Ascending aorta (tissue), 2 donors: ENCODE measurements at places on chromosomes 5 and 9. TPM values are rescaled to one million over a fixed set of nuclear protein-coding genes. Genes with fewer than 3 reads are reported as not detected.

Gene CCDC180
- 4.8 TPM for total RNA-seq

DNA sequence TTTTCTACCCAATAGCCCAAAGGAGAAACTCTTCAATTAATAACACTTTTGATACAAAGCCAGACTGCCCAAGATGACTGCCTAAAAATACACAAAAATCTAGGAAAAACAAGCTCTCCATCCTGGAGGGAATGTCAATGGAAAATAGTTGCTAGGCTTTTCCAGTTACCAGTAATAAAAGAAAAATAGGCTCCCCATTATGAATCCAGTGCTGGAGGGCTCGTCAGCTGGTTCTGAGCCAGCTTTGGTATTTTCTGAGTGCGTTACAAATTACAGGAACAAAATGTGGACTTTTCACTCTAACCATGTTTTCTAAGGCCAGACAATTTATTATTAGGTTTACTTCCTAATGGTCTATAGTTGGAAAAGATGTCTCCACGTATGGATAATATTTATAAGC is 414.5 kb downstream of the ACTL7B start:
- H3K4me3 ChIP-seq, result no peak overlapping the region
- peak overlapping the region; percentile 66 for H3K27ac ChIP-seq

GRCh38 chr9:81490605-81491331 is 198.6 kb downstream of the TLE1 start:
- H3K36me3 ChIP-seq, result no peaks in the 10 kb centered on the region
- peaks cover 16% of the 10 kb centered on the region for H3K4me1 ChIP-seq
- peak overlapping the region; percentile 57 for H3K27ac ChIP-seq
- no peaks in the 10 kb centered on the region for H3K27me3 ChIP-seq
- H3K4me3 ChIP-seq, result no peak overlapping the region

Gene CCDC152
- not detected for total RNA-seq

DNA sequence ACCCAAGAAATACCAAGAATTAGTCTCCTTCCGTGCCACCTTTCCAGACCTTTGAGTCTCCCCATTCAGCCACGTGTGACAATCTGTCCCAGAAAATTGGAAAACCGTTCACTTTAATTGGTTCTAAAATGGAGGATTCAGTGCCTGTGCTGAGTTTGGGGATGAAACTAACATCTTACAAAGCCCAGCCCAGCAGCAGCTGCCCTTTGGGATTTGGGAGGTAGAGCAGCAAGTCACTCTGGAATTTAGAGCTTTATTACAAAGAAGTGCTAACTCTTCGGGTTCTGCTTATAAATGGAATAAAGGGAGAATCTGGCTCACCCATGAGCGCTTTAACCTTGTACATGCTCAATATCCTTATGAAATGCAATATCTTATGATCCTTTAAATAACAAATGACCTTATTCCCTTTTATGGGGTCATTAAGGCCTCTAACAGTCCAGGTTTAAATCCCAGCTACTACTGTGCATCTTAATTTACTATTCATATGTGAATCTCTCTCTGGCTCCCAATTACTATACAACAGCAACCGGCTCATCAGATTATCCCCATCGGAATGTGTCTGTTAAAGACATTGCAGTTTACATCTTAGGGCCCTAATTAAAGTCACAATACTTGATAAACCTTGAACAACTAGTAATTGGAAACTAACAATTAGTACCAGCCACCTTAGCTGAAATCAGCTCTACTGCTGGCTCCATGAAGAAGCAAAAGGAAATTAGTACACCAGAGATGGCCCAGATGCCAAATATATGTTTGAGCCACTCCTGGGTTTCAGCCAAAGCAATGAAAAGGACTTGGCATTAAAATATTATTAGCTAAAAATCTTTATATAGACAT is 271.8 kb upstream of the SMARCA2 start:
- H3K27me3 ChIP-seq, result no peaks in the 10 kb centered on the region
- DNase-seq, result no peak
- no peaks in the 10 kb centered on the region for H3K36me3 ChIP-seq
- no peaks in the 10 kb centered on the region for H3K4me1 ChIP-seq

Gene HAVCR1
- not detected for total RNA-seq

Gene FAM170A
- total RNA-seq, result not detected

- peak overlapping the region; percentile 52 for H3K27ac ChIP-seq
- DNase-seq, result no peak
- no peaks in the 10 kb centered on the region for H3K27me3 ChIP-seq
- peaks cover 9% of the 10 kb centered on the region for H3K4me1 ChIP-seq
These were observed 3.9 kb upstream of the PLPP1 start for GRCh38 chr5:55538661-55539060.

DNA sequence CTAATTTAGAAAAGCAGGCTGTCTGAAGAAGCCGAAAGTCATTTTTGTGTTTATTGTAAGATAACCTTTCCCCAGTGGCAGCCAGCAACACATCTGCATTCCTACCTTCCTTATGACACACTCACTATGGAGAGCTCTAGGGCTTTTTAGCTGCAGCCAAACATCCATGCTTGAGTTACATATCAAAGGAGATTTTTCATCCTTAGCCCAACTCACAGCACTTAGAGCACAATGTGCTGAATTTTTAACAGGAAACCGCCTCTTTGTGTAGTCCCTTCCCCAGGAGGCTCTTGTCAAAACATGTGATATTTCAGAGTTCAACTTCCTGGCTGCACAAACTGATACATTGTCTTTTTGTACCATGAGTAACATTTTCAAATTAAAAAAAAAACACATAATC is 379.2 kb downstream of the CTNND2 start:
- H3K27ac ChIP-seq, result no peak overlapping the region
- no peaks in the 10 kb centered on the region for H3K36me3 ChIP-seq
- no peaks in the 10 kb centered on the region for H3K4me1 ChIP-seq
- no peak for DNase-seq

Gene EPB41L4A
- total RNA-seq, result 9.4 TPM

DNA sequence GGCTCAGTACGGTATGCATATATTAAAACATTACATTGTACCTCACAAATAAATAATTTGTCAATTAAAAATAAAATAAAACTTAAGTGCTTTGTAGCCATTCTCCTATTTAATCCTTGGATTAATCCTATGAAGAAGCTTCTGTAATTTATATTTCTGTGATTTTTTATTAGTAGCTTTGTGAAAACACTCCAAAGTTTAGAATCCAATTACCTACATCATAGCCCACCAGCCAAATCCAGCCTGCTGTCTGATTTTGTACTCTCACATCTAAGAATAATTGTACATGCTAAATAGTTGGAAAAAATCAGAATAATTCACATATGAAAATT is 10.4 kb downstream of the MED7 start:
- peaks cover 5% of the 10 kb centered on the region for H3K36me3 ChIP-seq
- DNase-seq, result no peak
- no peak overlapping the region for H3K27ac ChIP-seq
- H3K27me3 ChIP-seq, result no peaks in the 10 kb centered on the region
- no peak overlapping the region for H3K4me3 ChIP-seq

DNA sequence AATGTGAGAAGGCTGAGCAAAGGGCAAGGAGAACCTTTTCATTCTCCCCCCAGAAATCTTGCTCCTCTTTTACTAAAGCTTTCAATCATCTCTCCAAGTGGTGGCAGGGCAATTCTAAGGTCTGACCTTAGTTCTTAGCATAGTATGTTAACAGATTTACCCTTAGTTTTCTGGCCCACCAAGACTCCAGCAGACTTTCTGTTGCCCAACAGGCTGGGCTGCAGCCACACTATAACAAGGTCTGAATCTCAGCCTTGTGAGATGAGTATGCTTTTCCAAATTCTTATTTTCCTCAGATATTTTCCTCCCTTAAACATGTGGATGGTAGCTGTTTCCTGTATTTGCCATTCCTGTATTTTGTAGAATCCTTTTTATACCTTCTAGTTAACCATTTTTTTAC is 69.5 kb downstream of the NIPBL start:
- H3K27me3 ChIP-seq, result no peaks in the 10 kb centered on the region
- H3K27ac ChIP-seq, result no peak overlapping the region
